ENCODE measurements at places on chromosomes 11 and 22.

GRCh38 chr22:40182231-40182835, 4.6 kb downstream of the TNRC6B start:
- no peak for DNase-seq

- DNase-seq, result no peak
Measured at GRCh38 chr22:17115945-17116565, 5.1 kb downstream of the TMEM121B start.

GRCh38 chr11:15941206-15941770, 415.1 kb downstream of the SOX6 start:
- DNase-seq, result no peak

DNA sequence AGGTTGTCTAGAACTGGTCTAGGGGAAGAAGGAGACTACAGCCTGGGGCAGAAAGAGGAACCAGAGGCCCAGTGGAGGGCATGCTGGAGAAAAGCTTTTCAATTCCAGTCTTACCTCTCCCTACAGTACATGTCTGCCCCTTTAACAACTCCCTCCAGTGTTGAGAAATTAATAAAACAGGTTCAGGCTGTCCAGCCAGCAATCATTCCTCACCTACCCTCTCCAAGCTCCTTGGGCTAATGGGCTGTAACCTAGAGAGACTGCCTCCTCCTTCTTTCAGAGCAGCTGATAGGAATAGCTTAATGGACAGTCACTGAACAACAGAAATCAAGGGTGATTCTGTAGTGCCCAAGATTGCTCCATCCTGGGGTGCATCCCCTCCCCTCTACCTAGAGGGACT, 8.8 kb downstream of the SLC35F2 start:
- DNase-seq, result no peak

GRCh38 chr11:59755701-59756557, 753 bp downstream of the STX3 start:
- DNase-seq, result peak; percentile 29

DNA sequence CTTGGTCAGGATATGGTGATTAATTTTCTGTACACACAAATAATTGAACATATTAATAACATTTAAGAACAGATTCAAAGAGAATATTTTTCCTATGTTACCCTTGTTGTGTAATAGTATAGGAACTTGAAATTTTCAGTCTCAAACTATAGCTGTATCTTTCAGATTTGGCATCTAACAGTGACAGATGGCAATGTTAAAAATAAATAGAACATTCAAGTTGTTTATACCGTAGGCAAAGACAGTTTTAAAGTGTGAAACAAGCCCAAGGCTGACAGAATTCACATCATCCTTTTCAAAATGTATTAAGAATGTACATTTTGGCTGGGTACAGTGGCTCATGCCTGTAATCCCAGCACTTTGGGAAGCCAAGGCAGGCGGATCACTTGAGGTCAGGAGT, 92.6 kb upstream of the TP53AIP1 start:
- no peak for DNase-seq

GRCh38 chr11:45931739-45932138, 9.3 kb downstream of the LARGE2 start:
- DNase-seq, result no peak

DNA sequence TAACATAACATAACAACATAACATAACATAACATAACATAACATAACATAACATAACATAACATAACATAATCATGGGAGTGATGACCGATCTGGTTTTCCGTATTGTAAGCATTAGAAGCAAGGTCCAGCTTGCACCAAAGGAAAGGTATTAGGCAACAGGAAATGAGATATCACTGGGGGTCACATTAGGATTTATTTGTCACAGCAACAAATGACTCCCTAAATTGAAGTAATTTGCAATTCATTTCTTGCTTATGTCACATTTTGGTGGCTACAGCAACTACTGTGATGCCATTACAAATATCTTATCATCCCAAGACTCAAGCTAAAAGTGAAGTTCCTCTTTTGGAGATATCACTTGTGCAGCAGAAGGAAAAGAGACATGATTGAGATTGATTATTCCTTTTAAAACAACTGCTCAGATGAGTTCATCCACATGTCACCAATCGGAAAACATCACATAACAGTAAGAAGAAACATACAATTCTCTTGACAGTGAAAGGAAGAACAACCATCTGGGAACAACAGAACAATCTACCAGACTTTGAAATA, 1331.1 kb upstream of the RAG2 start:
- no peak for DNase-seq

DNA sequence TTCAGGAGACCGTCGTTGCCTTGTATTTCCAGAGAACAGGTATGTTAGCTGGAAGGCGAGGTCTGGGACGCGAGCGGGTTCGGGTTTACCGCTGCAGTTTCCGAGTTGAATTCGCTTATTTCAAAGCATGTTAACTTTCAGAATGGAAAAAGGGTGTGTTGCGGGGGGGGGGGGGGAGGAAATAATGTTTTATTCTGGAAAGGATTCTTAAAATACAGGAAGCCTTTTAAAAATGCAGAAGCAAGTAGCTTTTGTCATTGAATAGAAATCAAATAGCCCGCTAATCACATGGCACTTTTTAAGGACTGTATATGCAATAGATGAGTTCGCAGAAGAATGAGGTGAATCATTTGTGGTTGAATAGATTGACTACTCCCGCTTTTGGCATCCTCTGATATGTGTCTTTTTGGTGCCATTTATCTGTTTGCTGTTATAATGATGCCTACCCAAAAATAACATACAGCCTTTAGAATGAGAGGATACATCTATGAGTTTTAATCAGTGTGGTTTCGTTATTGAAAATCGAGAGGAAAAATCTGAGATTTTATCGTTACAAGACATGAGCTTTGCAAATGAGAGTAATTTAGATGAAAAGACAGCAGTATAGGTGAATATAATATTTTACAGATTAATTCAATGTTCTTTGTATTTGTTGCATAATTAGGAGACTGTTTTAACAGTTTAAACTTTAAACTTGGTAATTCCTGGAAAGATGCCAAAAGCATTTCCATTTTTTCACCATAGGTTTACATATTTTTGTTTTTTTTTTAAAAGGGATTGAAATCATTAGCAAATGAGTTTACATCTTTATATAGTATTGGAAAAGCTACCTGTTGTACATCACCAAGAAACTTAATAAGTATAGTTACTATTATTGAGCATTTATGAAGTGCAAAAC, 1.7 kb downstream of the PDE3B start:
- peak; percentile 23 for DNase-seq

DNA sequence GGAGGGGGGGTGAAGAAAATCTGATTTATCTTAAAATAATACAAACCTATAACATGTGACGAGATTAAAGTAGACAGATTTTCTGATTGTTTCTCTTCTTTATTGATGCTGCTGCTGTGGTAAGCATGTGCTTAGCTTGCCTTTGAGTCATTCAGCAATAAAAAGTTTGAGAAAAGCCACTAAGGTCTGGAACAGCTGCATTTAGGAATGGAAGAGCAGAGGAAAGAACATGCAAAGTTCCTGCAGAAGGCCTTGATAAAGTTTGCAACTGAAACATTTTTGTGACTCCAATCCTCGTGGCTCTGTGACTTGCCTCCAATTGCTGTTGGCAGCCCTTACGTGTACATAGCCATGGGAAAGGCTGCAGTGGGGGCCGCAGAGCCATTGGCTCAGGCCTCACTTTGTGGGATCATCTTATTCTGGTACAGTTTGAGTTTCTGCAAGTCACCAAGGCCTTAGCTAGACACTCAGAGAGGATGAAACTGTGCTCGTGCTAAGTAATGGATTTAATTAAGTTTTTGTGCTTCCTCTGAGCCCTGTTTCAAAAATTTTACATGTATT, 370.2 kb downstream of the AASDHPPT start:
- no peak for DNase-seq

- no peak for DNase-seq
Measured at GRCh38 chr11:36399236-36399635, 103.1 kb downstream of the PRR5L start.

DNA sequence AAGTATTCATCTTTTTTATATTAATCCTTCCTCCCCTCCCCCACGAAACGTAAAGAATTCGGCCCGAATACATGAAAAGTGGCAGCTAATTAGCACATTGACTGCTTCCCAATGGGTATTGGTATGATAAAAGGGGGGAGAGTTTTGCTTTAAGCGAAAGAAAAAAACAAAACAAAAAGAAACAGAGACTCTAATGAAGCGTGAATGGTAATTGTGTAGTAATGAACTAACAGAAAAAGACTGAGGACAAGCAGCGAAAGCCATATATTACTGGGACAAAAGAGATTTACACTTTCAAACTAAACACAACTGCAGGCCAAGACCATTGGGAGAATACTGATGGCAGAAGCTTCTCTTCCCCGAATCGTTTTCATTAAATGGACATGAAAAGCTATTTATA, 2.5 kb downstream of the DBX1 start:
- no peak for DNase-seq

DNA sequence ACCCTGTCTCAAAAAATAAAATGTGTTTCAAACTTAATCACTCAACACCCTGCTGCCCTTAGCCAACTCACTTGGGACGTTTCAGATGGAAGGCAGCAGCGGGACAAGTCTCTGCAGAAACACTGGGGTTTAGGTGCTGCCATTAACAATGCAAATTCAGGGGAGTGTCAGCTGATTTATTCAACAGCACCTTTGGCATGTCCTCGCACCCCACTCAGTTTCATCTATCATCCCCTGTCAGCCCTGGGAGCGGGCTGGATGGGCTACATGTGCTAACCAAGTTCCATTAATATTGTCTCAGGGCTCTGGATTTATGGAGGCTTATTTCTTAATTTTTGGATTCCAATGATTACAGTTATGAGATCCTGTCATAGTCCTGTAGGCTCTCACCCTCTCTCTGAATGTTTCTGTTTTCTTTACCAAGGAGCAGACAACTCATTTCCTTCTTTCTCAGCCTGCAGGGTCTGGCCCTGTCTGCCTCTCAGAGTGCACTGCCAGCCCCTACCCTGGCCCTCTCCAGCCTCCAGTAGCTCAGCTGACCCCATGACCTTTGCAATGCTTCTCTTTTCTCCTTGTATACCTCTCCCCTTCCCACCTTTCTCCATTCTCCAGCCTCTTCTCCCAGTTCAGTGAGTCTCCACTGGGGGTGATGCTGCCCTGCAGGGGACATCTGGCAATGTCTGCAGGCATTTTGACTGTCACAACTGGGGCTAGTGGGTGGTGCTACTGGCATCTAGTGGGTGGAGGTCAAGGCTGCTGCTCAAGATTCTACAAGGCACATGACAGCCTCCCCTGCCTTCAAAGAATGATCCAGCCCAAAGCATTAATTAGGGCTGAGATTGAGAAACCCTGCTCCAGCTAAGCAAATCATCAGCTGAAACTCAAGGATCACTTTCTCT, 79.0 kb downstream of the APIP start:
- no peak for DNase-seq

DNA sequence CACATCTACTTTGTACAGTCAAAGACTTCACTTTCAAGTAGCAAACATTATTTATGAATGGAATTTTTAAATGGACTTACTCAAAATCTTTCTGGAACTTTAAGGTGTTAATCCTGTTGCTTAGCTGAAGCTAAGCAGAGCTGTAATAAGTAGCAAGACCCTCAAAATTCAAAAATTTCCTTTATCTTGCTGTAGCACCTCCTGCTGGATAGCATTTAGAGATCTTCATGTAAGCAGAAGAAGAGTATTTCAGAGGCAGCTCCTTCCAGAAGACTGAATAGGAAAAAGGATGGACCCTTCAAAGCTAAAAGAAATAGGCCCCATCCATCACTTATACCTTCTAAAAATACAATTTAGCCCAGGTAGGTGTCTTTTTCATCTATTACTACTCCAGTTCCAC, 3.4 kb downstream of the PHF21A start:
- DNase-seq, result no peak

DNA sequence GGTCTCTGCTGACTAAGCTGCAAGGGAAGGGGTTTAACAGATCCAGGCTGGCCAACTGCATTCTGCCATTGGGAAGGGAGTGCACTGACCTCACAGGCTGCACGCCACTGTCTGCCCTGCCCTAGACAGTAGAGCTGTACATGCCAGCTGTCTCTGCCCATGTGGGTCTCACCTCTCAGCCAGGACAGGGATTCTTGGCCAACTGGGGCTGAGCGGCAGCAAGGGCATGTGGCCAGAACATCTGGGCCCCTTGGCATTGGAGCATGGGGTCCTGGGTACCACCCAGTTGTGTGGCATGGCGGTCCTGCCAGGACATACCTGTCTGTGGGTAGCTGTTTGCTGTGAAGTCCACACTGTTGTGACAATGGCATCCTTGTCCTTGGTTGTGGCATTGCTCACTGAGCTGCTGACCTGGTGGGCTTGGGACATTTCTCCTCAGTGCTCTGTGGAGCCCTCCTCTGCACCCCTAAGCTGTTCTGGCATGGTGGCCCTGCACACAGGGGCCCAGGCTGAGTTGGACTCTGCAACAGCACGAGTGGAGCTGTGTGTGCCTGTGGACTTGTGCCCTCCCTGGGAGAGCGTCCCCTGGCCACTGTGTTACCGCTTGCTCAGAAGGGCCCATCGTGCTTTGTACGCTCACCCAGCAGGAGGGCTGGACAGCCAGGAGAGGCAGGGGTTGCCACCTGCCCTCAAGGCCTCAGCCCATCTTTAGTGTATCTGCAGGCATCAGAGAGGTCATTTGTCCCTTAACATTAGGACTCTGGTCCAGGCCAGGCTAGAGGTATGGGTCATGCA, 46.7 kb downstream of the MED15 start:
- DNase-seq, result no peak

DNA sequence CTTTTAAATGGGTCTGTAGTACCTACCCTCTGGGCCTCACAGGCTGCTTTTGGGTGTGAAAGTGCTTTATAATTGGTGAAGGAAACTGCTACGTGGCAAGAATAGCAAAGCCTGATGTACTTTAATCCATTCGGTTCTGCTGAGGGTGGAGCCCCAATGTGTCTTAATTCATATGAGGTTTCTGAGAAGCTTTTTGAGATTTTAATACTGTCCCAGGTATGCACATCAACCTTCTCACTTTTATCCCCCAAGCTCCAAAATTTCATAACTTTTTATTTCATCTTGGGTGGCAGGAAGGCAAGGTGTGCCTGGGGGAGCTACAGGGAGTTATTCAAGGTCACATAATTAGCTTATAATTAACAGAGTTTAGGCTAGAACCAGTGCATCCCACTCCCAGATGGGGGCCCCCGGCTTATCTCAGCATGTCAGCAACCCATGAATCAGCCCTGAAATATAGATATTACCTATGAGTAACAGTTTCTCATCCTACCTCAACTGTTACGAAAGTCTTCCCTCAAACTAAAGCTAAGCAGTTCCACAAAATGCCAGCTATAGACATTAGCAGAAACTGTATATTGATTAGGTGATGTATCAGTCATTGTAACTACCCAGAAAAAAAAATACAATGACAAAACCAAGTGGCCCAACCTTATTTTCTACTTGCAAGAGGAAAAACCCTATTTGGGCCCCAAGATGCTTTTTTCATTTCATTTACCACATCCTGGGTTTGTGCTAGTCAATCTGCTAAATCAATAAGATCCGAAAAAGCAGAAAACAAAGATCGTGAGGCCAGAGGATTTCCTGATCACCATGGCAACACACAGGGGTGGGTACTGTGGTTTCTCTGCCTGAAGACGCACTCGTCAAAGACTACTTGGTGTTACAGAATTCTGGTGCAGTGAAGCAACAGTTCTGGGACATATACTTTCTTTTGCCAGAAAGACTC, 26.7 kb downstream of the CD44 start:
- DNase-seq, result no peak
